ENCODE measurements at places on chromosomes 7 and 10.

DNA sequence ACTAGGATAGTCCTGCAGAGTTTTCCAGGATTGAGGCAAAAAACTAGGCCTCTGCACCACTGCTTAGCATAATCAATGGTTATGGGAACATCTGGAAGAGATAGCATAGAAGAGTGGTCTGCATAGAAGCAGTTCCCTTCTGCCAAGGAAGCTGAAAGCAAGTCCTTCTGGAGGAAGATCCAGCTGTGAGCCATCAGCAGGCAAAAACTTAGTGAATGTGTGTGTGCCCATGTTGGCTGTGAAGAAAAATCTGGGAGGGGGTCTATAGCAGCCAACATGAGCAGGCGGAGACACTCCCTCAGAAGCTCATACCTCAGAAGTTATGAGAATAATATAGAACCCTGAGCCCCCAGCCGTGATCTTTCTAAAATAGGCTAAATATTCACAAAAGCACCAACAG, 228.1 kb upstream of the STEAP1 start:
- DNase-seq: peak; percentile 32

GRCh38 chr10:101778781-101779543, 3.0 kb upstream of the FGF8 start:
- DNase-seq: no peak

GRCh38 chr10:24849051-24849450, 103.4 kb downstream of the PRTFDC1 start:
- DNase-seq: no peak

DNA sequence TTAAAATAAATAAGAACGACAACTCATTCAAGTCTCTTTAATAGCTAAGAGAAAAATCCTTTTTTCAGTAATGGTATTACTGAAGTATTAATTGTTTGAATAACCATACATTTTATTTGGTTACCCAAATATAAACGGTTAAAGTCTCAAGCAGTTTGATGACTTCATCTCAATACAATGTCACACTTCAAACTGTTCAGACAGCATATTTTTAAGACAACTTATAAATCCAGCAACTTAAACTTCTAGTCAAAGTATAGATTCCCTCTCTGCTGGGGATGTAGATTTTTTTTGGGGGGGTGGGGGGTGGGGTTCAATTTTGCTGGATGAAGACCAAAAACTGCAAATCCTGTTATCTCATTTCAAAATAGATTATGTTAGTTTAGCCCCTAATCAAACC, 42.0 kb downstream of the GNA12 start:
- DNase-seq: peak; percentile 53

DNA sequence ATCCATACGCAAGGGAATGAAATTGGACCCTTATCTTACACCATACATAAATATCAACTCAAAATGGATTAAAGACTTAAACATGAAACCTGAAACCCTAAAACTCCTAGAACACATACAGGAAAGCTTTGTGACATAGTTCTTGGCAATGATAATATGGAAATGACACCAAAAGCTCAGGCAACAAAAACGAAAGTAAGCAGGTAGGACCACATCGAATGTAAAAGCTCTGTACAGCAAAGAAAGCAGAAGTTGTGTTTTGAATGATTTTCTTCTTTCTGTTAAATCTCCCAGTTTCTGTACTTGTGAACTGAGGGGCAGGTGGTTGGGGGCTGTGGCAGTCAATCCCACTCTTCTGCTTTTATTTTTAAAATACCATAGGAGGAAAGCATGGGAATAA, 368.4 kb upstream of the PODXL start:
- DNase-seq: no peak

- DNase-seq: no peak
Observed at GRCh38 chr7:1977876-1978441, 254.8 kb downstream of the MAD1L1 start.

DNA sequence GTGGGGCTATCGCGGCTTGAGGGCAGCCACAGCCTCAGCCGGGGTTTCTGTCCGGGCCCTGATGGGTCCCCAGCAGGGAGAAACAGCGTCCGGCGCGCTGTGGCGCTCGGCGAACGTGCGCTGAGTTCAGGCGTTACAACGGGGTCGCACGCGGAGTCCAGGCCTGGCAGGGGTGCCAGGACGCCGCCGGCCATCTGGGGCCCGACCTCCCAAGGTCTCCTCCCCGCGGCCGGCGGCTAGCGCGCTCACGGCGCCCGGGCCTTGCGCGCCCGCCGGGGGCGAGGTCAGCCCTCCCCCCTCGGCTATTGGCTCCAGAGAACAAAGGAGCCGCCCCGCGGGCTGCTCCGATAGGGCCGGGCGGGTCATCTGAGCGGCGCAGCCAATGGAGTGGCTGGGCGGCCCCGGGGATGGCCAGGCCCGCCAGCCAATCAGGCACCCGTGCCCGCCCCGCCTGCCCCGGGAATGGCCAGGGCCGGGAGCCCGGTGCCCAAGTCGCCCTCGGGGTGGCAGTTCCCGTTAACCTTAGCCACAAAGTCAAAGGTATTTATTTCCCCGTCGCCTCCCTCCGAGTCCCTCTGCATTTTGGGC, at the start of gene ZNF775:
Gene ZNF775, plus strand, starts transcription at position 478 of the 588 bp plus-strand sequence. CDS start 9,141 bp downstream, outside the sequence.
- DNase-seq: peak; percentile 99

DNA sequence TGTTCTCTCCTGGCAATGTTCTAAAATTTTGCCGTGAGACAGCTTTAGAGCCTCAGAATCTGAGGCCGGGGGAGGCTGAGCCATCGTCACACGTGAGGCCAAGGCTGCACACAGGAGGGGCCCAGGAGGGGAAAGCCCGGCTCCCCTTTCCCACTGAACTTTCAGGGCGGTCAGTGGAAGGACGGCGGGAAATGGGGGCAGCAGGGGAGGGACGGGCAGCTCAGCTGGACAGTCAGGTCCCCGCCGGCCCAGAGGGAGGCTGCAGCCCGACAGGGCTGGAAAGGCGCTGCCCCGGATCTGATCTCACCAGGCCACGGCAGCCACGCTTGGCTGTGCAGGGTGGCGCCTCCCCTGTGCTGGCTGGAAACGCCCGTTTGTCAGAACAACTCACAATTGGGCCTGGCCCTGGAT, 43.3 kb upstream of the ADGRA1 start:
- DNase-seq: peak; percentile 81

DNA sequence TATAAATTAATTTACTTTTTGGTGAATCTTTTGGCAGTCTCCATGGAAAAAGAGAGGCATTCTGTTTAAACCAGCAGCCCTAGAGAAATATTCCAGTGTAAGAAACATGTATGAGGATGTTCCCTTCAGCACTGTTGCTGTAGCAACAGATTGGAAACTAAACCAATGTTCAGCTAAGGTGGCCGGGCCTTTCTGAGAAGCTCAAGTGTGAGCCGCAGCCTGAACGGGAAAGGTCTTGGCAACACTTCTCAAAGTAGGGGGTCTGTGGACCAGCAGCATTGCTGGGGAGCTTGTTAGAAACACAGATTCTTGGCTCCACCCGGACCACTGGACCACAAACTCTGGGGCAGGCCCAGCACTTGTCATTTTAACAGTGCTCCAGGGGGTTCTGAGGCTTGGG, 36.2 kb downstream of the RAMP3 start:
- peak; percentile 76 for DNase-seq

GRCh38 chr7:36765605-36766004, 41.3 kb upstream of the AOAH start:
- DNase-seq: no peak

GRCh38 chr10:133403784-133404183, 9.8 kb downstream of the MTG1 start:
- DNase-seq: no peak

DNA sequence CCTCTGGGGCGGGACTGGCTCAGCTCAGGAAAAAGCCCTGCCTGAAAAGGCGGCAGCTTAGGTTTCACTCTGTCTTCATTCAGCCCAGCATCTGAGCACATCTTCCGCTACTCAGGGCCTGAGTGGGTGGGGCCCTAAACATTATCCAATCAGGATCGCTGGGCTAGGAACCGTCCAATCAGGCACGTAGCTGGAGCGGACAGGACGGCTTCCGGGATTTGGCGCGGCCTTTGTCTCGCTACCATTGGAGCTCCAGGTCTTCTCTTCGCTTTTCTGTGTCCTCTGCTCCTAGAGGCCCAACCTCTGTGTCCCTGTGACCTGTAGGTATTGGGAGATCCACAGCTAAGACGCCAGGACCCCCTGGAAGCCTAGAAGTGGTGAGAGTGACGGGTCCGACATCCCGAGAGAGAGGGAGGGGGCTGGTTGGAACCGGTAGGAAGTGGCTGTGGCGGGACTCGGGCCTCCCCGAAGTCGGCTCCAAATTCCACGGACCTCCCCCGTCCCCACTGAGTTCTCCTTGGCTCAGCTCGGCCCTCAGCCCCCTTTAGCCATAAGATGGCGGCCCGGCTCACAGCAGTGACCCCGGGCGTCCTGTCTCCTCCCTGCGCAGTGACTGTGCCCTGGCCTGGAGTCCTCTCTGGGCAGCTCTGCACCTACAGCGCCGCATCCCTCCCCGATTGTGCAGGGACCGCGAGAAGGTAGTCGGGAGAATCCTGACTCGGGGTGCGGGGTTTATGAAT, 99.1 kb downstream of the ZNF680 start:
- peak; percentile 90 for DNase-seq

GRCh38 chr10:126341491-126341890, 46.8 kb downstream of the ADAM12 start:
- no peak for DNase-seq

GRCh38 chr7:24346716-24347115, 62.7 kb downstream of the NPY start:
- no peak for DNase-seq

GRCh38 chr10:130453036-130453720, 317.0 kb downstream of the GLRX3 start:
- no peak for DNase-seq
